ENCODE measurements at places on chromosomes 5 and 9. TPM values are rescaled to one million over a fixed set of nuclear protein-coding genes. Genes with fewer than 3 reads are reported as not detected.

The CHD1 gene
- 39.2 TPM for total RNA-seq

The STXBP1 gene
- 19.6 TPM for total RNA-seq

The ADGRD2 gene
- not detected for total RNA-seq

The SDHA gene
- 83.2 TPM for total RNA-seq

The ARL14EPL gene
- total RNA-seq = not detected

The IGIP gene
- total RNA-seq = 16.9 TPM

The GADD45G gene
- total RNA-seq = 0.38 TPM

The PCYOX1L gene
- 8.2 TPM for total RNA-seq

The SLCO6A1 gene
- not detected for total RNA-seq

The LPCAT1 gene
- 82.4 TPM for total RNA-seq

The SPATA24 gene
- 4.5 TPM for total RNA-seq

The OR2V2 gene
- not detected for total RNA-seq

The FAM219A gene
- 9.3 TPM for total RNA-seq

The NIPBL gene
- 18.9 TPM for total RNA-seq

The TNFSF8 gene
- not detected for total RNA-seq

The RIC1 gene
- total RNA-seq = 31.4 TPM

The CDKN2B gene
- 10.2 TPM for total RNA-seq

The NR5A1 gene
- not detected for total RNA-seq

The MZB1 gene
- not detected for total RNA-seq

The CTSL gene
- total RNA-seq = 388 TPM

The ADAMTS16 gene
- not detected for total RNA-seq

The SHISAL2B gene
- not detected for total RNA-seq

The MROH2B gene
- not detected for total RNA-seq

The SAXO1 gene
- total RNA-seq = under 0.01 TPM

The ACOT12 gene
- total RNA-seq = under 0.01 TPM

The SPINK6 gene
- not detected for total RNA-seq

The KIF2A gene
- 62.3 TPM for total RNA-seq

The ENHO gene
- total RNA-seq = not detected

The ARSI gene
- 5.4 TPM for total RNA-seq

The PROB1 gene
- total RNA-seq = 1.2 TPM

The IFNA21 gene
- total RNA-seq = not detected

The GPR150 gene
- 2.5 TPM for total RNA-seq

The LCN1 gene
- total RNA-seq = under 0.01 TPM

The MAMDC2 gene
- total RNA-seq = 3.1 TPM

Data from regular cardiac myocyte (primary cell).